Astrocyte of the cerebellum (primary cell): ENCODE measurements at places on chromosomes 6 and 20.

- no peak for DNase-seq
Observed at GRCh38 chr6:9515633-9516606, 899.0 kb downstream of the TFAP2A start.

DNA sequence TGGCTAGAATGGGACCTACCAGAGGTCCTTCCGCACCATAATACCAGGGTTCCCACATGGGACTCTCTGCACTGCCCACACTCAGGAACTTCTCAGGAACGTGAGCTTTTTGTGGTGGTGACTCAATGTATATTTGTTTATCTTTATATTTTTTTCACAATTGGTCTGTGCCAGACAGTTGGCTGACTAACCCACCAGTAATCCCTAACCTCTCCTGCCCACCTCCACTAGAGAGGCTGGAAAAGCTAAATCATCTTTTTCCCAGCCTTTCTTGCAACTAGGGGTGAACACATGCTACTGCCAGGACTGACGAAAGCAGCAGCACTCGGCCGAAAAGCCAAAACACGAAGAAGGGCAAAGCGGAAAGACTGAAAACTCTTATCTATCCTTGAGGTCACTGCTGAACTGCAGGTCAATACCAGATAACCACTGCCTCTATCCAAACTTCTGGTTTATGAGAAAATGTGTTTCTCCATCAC lies 112.9 kb downstream of the TRERF1 start:
- DNase-seq, result peak; percentile 95

DNA sequence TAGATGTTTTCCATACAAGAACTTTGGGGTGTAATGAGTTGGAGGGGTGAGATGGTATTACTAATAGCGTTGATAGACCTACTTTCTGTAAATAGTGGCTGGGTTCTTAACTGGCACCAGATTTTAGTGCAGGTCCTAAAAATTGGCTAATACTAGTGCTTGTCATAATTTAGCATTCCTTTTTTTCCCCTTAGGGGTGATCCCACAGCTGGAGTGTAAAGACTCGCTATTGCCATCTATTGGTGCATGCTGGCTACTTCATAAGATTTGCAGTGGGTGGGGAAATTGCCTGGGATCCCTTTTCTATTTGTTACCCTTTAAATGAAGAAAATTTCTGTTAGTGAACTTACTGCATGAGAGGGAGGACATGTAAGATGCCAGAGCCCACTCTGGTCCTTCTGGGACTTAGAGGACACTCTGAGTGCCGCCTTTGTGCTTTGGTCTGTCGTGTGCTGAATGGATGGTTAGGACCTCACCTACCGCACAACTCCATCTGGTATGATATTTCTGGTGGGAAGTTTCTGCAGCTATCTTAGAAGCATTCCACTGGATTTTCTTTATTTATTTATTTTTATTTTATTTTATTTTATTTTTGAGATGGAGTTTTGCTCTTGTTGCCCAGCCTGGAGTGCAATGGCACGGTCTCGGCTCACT lies 195.5 kb downstream of the JARID2 start:
- peak; percentile 59 for DNase-seq

- no peak for DNase-seq
Observed at GRCh38 chr20:53916173-53916512, 154.3 kb downstream of the BCAS1 start.

GRCh38 chr20:63963348-63963741 lies 6.4 kb downstream of the ZNF512B start:
- no peak for DNase-seq

DNA sequence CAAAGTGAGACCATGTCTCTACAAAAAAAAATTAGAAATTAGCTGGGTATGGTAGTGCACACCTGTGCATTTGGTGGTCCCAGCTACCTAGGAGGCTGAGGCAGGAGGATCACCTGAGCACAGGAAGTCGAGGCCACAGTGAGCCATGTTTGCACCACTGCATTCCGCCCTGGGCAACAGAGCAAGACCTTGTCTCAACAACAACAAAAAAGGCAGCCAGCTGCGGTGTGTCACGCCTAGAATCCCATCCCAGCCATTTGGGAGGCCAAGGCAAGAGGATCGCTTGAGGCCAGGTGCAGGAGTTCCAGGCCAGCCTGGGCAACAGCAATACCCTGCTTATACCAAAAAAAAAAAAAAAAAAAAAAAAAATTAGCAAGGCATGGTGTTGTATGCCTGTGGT lies 1.1 kb upstream of the BAK1 start:
- no peak for DNase-seq

GRCh38 chr6:4608361-4609115 lies 167.7 kb upstream of the CDYL start:
- DNase-seq, result no peak

DNA sequence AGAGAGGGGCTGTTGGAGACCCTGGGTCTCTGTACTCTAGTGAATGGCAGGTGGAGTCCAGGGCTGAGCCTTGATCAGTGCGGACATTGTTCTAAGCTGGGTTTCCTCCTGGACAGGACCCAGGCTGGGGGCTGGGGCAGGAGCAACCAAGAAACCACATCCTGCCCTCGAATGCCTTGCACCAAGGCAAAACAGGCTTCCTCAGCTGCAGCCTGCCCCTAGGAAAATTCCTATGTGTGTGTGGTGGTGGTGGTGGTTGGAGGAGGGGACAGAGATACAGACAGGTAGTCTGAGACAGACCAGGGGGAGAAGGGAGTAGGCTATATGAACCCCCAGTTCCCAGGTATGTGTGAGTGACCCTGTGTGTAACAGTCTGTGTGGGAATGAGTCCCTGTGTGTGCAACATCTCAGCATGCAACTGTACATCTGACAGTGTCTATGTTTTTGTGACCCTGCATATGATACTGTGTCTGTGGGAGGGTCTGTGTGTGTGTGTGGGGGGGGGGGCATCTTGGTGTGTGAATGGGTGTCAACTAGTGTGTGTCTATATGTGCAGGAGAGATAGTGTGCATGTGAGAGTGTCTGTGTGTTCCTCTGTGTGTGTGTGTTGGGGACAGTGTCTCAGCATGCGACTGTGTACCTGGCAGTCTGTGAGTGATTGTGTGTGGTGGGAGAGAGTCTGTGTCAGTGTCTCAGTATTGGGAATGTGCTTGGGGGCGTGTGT lies 3.0 kb downstream of the GLP1R start:
- DNase-seq, result no peak

GRCh38 chr20:53752971-53753879 lies 159.6 kb upstream of the ZNF217 start:
- no peak for DNase-seq

GRCh38 chr6:128414943-128415342 lies 105.5 kb downstream of the PTPRK start:
- no peak for DNase-seq

GRCh38 chr6:30766461-30767157 lies 22.3 kb upstream of the IER3 start:
- no peak for DNase-seq
